ENCODE measurements at places on chromosomes 1 and 21.

GRCh38 chr1:103461161-103462105 is 64.1 kb upstream of the RNPC3 start:
- DNase-seq = peak; percentile 36

DNA sequence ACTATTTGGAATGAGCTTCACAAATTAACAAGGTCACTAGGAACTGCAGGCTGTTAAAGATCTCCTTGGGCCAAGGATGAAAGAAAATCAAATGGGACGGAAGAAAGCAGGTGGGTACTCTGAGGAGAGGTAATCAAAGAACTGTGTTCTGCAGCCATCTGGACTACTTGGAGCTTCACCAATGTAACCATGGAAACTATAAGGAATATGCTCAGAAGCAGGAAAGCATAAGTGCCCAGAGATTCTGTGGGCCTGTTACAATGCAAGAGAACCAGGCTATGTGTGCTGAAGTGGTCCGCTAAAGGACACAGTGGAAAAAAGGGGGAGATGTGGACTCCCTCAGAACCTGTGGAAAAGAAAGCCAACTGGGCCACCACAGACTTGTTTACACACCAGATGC is 238.5 kb downstream of the PTGER3 start:
- no peak for DNase-seq

DNA sequence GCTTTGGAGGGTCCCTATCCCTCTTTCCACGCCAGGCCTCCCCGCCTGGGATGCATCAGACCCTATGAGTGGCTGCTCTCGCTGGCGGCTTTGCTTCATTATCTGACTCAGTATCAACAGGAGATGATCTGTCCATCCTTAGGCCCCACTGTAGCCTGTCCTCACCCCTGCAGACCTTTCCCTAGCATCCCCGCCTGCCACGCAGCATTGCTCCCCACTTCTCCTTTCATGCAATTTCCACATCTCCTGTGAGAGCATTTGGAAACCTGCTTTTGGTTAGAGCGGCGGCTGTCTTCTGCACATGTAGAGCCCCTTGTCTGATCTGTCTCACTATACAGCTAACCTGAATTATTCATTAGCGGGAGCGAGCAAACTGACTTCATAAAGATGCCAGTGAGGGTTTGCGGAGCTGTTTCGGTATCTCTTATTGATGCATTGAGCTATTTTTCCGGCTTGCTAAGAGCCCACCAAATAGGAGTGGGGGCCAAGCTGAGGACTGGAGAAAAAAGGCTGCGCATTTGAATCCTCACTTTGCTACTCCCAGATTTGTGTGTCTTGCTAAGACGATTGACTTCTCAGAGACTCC is 40.0 kb upstream of the ATP2B4 start:
- no peak for DNase-seq

DNA sequence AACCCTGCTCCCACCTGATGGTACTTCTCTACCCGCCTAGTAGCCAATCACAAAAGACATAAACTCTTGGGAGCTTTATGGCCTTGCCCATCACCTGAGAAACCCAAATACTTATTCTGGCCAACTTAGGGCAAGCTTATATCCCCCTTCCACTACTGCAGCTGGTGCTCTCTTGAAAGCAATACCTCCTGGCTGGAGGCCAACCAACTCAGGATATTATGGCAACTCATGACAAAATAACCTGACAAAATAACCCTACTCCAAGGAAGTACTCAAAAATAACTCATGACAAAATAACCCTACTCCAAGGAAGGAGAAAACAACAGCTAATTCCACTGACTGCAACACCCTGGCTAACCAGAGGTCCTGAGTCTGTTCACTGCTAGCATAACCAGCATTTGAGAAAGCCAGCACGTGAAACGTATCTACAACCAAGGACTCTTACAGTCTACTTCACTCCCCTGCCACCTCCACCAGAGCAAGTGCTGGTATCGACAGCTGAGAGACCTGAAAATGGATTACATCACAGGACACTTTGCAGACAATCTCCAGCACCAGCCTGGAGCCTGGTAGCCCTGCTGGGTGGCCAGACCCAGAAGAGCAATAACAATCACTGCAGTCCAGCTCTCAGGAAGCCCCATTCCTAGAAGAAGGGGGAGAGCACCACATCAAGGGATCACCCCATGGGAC is 179.9 kb downstream of the COL24A1 start:
- DNase-seq = no peak

DNA sequence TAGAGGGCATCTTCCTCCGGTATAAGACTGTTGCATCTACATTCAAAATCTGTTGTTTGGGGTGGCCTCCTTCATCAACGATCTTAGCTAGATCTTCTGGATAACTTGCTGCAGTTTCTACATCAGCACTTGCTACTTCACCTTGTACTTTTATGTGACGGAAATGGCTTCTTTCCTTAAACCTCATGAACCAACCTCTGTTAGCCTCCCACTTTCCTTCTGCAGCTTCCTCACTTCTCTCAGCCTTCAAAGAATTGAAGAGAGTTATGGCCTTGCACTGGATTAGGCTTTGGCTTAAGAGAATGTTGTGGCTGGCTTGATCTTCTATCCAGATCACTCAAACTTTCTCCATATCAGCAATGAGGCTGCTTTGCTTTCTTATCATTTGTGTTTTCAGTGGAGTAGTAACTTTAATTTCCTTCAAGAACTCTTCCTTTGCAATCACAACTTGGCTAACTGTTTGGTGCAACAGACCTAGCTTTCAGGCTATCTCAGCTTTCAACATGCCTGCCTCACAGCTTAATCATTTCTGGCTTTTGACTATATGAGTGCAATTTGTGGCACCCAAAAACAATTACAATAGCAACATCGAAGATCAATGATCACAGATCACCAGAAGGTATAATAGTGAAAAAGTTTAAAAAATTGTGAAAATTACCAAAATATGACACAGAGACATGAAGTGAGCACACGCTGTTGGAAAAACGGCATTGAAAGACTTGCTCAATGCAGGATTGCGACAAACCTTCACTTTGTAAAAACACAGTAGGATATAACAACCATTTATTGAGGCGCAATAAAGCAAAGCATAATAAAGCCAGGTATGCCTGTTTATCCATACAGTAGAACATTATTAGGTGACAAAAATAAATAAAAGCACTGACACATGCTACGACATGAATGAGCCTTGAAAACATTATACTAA is 56.7 kb upstream of the GFI1 start:
- DNase-seq = no peak

DNA sequence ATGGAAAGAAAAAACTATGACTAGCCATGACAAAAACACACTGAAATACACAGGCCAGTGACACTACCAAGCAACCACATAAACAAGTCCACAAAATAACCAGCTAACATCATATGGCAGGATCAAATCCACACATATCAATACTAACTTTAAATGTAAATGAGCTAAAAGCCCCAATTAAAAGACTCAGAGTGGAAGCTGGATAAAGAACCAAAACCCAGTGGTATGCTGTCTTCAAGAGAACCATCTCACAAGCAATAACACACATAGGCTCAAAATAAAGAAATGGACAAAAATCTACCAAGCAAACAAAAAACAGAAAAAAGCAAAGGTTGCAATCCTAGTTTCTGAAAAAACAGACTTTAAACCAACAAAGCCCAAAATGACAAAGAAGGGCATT is 476.2 kb upstream of the BEND5 start:
- no peak for DNase-seq

GRCh38 chr1:203173566-203173965 is 2.1 kb downstream of the MYBPH start:
- DNase-seq = no peak

DNA sequence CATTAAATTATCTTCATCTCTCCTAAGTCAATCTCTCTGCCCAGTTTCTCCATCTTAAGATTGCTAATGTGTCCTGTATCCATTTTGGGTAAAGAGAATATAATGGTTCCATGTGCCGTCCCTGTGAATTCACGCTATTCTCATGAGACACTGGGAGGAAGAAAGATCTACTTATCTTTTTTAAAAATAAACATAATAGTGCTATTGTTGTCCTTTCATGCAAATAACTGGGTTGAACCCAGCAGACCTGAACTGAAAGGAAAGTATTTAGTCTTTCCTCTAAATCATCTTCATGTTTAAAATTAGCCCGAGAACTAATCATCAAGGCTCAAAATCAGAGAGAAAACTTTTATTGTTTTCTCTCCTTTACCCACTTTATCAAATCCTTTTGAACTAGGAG is 22.4 kb downstream of the SLAMF1 start:
- DNase-seq = no peak

DNA sequence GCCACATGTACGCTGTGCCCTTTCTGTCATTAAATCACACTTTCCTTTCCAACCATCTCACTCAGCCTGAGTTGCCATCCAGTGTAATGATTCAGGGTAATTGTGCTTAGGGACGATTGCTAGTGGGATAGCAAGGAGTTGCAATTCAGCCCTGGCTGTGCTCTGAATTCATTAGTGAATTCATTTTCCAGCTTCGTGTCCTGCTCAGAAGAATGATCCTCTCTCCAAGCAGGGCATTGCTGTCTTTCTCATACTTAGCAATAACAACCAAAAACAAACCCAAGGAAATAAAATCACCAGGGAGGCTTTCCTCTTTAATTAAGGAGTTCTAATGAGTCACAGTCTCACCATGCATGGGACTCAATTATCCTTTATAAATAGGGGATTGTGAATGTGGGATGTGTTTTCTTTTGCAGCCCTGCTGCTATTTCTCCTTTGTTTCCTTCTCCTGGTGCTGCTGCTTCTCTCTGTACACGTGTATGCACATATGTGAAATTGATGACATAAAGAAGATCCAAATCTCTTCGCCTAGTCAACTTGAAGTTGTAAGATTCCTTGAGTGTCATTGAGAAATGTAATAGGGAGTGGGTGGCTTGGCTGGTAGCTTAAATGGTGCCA is 167.0 kb downstream of the TSEN15 start:
- no peak for DNase-seq

DNA sequence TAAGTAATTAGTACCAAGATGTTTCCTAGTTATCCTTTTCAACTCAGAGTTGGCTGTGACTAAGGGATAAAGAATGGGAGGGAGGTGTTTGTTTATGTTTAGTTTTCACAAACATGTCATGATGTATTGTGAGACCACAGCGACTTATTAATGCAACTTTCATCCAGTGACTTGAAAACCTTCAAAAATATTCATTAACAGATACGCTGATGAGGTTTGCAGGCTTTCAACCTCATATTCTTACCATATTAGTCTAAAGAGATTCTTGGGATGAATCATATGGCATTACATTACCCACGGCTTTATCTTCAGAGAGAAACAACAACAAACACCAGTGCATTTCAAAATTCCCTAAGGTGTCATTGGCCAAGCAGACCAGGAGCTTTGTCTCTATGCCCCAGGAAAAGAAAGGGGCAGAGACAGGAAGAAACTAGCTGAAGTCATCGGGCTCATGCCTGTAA is 36.4 kb downstream of the PALMD start:
- peak; percentile 77 for DNase-seq

DNA sequence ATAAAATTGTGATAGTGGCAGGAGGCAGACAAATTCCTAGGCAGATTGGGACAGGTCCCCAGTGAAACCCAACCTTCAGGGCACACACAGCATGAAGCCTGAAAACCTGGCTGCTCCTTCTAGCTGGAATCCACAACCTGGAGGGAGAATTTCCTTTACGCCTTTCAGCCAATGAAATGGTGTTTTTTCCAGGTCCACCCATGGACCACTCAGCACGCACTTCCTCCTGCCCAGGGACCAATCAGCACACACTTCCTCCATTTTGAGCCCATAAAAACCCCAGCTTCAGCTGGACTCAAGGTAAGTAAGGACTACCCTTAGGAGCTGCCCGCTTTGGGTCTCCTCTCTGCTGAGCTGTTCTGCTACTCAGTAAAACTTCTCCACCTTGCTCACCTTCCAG is 120.1 kb downstream of the AKT3 start:
- DNase-seq = no peak

- DNase-seq = peak; percentile 51
Measured at GRCh38 chr21:43697758-43698643, 20.9 kb upstream of the PDXK start.

- DNase-seq = peak; percentile 29
Measured at GRCh38 chr1:152479792-152480595, 30.6 kb upstream of the LCE5A start.

DNA sequence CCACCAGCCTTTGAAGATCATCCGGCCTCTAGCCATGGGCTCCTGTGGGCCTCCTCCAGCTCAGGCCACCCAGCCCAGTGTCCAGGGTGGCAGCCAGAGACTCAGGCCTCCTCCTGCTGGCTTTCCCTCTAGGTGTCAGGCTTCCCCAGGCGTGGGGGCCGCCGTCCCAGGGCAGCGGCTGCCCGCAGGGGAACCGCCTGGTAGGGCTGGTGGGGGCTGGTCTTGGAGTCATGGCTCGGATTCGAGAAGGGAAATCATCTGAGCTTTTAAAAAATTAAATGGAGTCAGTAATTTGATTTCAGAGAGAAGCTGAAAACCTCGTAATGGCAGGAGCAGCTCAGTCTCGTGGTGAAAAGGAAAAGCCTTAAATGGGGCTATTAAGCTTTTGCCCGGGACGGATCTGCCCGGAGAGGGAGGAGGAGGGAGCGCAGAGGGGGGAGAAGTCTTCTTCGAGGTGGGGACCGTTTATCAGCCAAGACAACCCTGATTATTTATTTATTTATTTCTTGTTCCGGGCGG is 66.4 kb upstream of the TARDBP start:
- DNase-seq = no peak
